GM23248 (cell line): ENCODE measurements at places on chromosomes 6 and 20. TPM values are rescaled to one million over a fixed set of nuclear protein-coding genes. Genes with fewer than 3 reads are reported as not detected.

- peaks cover 32% of the 10 kb centered on the region for H3K4me1 ChIP-seq
- no peak overlapping the region for H3K4me3 ChIP-seq
- H3K36me3 ChIP-seq = no peaks in the 10 kb centered on the region
- H3K27ac ChIP-seq = peak overlapping the region; percentile 24; the same call in 1 of the 2 replicates
- DNase-seq = peak; percentile 91
- H3K27me3 ChIP-seq = no peaks in the 10 kb centered on the region
Measured at GRCh38 chr6:157756708-157757429, 66.2 kb upstream of the SNX9 start.

DNA sequence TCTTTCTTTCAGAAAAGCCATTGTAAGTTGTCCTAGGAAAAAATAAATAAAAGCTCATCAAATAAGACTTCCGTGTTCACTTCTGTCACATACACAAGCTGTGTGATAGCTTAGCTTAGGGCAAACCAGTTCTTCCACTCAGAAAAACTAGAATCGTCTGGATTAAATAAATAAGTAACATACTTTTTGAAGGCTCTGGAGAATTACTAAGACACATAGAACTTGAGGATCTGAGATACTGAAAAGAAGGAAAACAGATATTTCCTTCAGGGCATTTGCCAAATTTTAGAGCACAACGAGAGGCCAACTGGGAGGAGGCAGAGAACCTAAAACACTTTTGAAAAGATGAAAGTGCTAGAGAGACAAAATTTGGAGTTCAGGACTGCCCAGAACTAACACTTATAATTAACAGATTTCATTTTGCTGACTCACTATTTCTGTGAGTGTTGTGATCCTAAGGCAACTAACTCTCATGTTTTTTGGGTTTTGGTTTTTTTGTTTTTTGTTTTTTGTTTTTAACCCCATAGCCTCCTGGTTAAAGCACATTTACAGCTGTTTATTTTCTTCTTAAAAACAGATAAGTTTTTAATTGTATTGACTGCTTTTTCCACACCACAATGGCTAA is 38.7 kb upstream of the THEMIS start:
- peaks cover 18% of the 10 kb centered on the region for H3K4me1 ChIP-seq
- peak overlapping the region; percentile 80 for H3K27ac ChIP-seq
- no peaks in the 10 kb centered on the region for H3K36me3 ChIP-seq

DNA sequence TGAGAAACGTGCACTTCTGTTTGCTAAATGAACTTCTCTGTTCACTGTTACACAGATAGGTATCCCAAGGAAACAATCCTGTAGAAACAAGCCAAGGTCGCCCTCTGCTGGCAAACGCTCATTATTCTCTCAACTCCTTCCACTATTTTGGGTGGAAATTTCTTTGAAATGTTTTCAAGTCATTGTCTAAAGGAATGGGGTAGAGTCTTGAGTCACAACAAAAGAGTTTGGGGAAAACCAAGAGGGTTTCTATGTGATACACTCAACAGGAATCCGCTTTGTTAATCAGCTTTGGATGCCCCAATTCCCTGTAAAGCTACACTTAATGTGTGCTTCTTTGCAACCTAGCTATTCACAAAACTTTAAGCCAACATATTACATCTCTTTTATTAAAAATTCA is 4.6 kb upstream of the RAE1 start:
- no peaks in the 10 kb centered on the region for H3K36me3 ChIP-seq
- H3K4me1 ChIP-seq = peaks cover 23% of the 10 kb centered on the region
- peak; percentile 92 for DNase-seq

GRCh38 chr6:161536224-161536630 is 262.4 kb upstream of the AGPAT4 start:
- no peak overlapping the region for H3K27ac ChIP-seq
- H3K36me3 ChIP-seq = no peaks in the 10 kb centered on the region
- no peaks in the 10 kb centered on the region for H3K4me1 ChIP-seq
- H3K27me3 ChIP-seq = no peaks in the 10 kb centered on the region
- no peak for DNase-seq
- H3K4me3 ChIP-seq = no peak overlapping the region

GRCh38 chr6:24821860-24822444 is 23.2 kb upstream of the ARMH2 start:
- DNase-seq = no peak
- H3K27me3 ChIP-seq = no peaks in the 10 kb centered on the region
- H3K4me3 ChIP-seq = no peak overlapping the region
- no peaks in the 10 kb centered on the region for H3K4me1 ChIP-seq
- H3K27ac ChIP-seq = no peak overlapping the region

GRCh38 chr20:13865156-13865555 is 80.3 kb downstream of the NDUFAF5 start:
- peak overlapping the region; percentile 60 for H3K27ac ChIP-seq
- peaks cover 57% of the 10 kb centered on the region for H3K4me1 ChIP-seq
- H3K36me3 ChIP-seq = no peaks in the 10 kb centered on the region
- H3K27me3 ChIP-seq = no peaks in the 10 kb centered on the region
- peak; percentile 34 for DNase-seq

DNA sequence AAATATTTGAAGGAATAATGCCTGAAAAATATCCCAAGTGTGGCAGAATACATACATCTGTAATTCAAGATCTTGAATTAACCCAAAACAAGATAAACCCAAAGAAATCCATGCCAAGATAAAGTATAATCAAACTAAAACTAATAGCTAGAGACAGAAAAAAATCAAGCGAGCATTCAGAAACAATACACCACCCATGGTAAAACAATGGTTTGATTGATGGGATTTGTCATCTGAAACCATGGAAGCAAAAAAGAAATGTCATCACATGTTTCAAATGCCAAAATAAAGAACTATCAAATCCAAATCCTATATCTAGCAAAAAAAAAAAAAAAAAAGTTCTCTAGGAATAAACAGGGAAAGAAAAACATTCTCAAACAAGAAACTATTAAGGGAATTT is 5.1 kb upstream of the DEFB127 start:
- H3K4me3 ChIP-seq = no peak overlapping the region
- H3K4me1 ChIP-seq = no peaks in the 10 kb centered on the region
- H3K36me3 ChIP-seq = no peaks in the 10 kb centered on the region
- no peak for DNase-seq
- H3K27ac ChIP-seq = no peak overlapping the region

Gene SDC4
- total RNA-seq = 368 and 410 TPM in 2 replicates

DNA sequence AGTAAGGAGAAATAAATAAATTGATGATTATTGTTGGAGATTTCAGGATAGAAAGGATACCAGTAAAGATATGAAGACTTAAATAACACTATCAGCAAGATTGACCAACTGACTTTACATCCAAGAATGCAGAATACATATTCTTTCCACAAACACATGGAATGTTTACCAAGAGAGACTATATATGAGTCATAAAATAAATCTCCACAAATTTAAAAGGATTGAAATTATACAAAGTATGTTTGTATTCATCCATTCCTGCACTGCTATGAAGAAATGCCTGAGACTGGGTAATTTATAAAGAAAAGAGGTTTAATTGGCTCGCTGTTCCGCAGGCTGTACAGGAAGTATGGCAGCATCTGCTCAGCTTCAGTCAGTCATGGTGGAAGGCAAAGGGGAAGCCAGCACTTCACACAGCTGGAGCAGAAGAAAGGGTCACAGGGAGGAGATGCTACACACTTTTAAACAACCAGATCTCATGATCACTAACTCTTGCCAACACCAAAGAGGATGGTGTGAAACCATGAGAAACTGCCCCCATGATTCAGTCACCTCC is 56.7 kb upstream of the TNFRSF21 start:
- H3K27me3 ChIP-seq = no peaks in the 10 kb centered on the region
- no peak overlapping the region for H3K27ac ChIP-seq
- H3K4me1 ChIP-seq = no peaks in the 10 kb centered on the region
- DNase-seq = no peak
- no peaks in the 10 kb centered on the region for H3K36me3 ChIP-seq
- no peak overlapping the region for H3K4me3 ChIP-seq

DNA sequence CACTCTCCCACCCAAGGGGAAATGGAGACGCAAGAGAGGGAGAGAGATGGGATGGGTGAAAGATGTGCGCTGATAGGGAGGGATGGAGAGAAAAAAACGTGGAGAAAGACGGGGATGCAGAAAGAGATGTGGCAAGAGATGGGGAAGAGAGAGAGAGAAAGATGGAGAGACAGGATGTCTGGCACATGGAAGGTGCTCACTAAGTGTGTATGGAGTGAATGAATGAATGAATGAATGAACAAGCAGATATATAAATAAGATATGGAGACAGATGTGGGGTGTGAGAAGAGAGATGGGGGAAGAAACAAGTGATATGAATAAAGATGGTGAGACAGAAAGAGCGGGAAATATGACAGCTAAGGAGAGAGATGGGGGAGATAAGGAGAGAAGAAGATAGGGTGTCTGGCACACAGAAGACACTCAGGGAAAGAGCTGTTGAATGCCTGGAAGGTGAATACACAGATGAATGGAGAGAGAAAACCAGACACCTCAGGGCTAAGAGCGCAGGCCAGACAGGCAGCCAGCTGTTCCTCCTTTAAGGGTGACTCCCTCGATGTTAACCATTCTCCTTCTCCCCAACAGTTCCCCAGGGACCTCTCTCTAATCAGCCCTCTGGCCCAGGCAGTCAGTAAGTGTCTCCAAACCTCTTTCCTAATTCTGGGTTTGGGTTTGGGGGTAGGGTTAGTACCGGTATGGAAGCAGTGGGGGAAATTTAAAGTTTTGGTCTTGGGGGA is 754 bp downstream of the TNF start:
- DNase-seq = no peak
- H3K27ac ChIP-seq = no peak overlapping the region
- no peaks in the 10 kb centered on the region for H3K4me1 ChIP-seq
- no peaks in the 10 kb centered on the region for H3K36me3 ChIP-seq
- H3K4me3 ChIP-seq = no peak overlapping the region
- H3K27me3 ChIP-seq = no peaks in the 10 kb centered on the region

Gene PROKR2
- not detected in 2 replicates for total RNA-seq

Gene PDE7B
- 5.7 and 6.8 TPM in 2 replicates for total RNA-seq

Gene PPP1R10
- total RNA-seq = 23.9 and 27.3 TPM in 2 replicates

DNA sequence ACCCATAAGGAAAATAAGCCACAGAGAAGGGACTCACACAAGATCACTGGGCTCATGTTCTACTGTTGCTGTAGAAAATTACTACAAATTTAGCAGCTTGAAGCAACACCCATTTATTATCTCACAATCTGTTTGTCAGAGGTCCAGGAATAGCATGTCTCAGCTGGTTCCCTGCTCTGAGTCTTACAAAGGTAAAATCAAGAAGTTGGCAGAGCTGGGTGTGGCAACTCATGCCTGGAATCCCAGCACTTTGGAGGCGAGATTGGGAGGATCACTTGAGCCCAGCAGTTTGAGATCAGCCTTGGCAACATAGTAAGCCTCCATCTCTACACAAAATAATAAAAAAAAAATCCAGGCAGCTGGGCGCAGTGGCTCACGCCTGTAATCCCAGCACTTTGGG is 28.5 kb upstream of the ZNF831 start:
- no peak for DNase-seq
- H3K36me3 ChIP-seq = no peaks in the 10 kb centered on the region
- no peak overlapping the region for H3K4me3 ChIP-seq
- no peaks in the 10 kb centered on the region for H3K4me1 ChIP-seq
- H3K27ac ChIP-seq = no peak overlapping the region

DNA sequence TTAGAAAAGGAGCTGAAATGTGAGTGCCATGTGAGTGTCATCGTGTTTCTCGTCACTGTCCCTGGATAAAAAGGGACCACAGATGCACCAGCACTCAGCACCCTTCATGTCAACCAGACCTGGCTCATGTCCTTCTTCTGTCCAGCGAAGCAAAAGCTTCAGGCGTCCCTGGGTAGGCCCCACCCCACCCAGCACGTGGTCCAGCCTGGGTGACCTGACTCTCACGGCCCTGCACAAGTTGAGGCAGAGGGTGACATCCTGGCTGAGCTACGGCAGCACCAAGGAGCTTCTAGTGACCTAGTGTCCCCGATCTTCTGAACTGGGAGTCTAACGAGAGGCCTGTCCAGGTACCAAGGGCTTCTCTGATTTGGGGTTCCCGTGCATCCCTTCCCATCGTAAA is 37.8 kb downstream of the PSMG4 start:
- no peak for DNase-seq
- H3K4me3 ChIP-seq = no peak overlapping the region
- no peaks in the 10 kb centered on the region for H3K4me1 ChIP-seq
- H3K27me3 ChIP-seq = no peaks in the 10 kb centered on the region
- H3K36me3 ChIP-seq = no peaks in the 10 kb centered on the region
- H3K27ac ChIP-seq = no peak overlapping the region

Gene ARMH2
- total RNA-seq = not detected in 2 replicates

DNA sequence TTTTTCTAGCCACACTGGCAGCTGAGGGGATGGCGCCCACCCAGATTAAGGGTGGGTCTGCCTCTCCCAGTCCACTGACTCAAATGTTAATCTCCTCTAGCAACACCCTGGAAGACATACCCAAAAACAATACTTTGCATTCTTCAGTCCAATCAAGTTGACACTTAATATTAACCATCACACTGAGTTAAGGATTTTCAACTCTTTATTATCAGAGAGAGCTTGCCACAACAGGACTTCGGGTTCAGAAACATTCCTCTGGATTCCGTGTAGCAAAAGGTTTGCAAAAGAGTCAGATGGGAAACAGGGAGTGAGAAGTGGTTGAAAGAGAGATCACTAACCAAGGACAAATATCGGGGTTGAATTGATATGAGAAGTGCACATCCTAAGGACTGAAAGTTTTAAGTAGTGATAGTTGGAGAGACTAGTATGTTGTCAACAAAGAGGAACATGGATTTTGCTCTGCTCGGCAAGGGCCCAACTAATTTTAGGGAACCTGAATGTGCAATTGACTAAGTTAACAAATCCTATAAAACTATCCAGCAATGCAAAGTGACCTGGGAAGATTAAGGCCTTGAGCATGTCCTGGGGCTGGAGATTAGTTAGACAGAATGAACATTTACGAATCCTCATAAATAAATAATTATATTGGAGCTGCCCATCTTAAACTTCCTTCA is 137.0 kb upstream of the TENT5A start:
- DNase-seq = no peak
- H3K27ac ChIP-seq = peak overlapping the region; percentile 82
- no peak overlapping the region for H3K4me3 ChIP-seq
- peaks cover 48% of the 10 kb centered on the region for H3K4me1 ChIP-seq

Gene HLA-C
- 157 and 168 TPM in 2 replicates for total RNA-seq

Gene EYA2
- total RNA-seq = 0.38 TPM in 1 of 2 replicates, not detected in the other

Gene CCN6
- not detected in 2 replicates for total RNA-seq

GRCh38 chr6:84618836-84619235 is 145.6 kb downstream of the TBX18 start:
- peak overlapping the region; percentile 90 for H3K27ac ChIP-seq
- no peaks in the 10 kb centered on the region for H3K27me3 ChIP-seq
- H3K36me3 ChIP-seq = no peaks in the 10 kb centered on the region
- no peak overlapping the region for H3K4me3 ChIP-seq
- H3K4me1 ChIP-seq = peaks cover 30% of the 10 kb centered on the region

GRCh38 chr6:156628805-156629204 is 148.4 kb upstream of the ARID1B start:
- H3K36me3 ChIP-seq = no peaks in the 10 kb centered on the region
- H3K4me3 ChIP-seq = no peak overlapping the region
- no peaks in the 10 kb centered on the region for H3K27me3 ChIP-seq
- DNase-seq = no peak

- no peak overlapping the region for H3K4me3 ChIP-seq
- no peak overlapping the region for H3K27ac ChIP-seq
- DNase-seq = no peak
Measured at GRCh38 chr20:51665543-51666118, 102.6 kb downstream of the ATP9A start.

- H3K27ac ChIP-seq = no peak overlapping the region
- H3K4me1 ChIP-seq = peaks cover 10% of the 10 kb centered on the region
- H3K27me3 ChIP-seq = no peaks in the 10 kb centered on the region
- H3K4me3 ChIP-seq = peak overlapping the region; percentile 70; the same call in 1 of the 2 replicates
Measured at GRCh38 chr6:14212020-14212419, 94.4 kb downstream of the CD83 start.
